ENCODE measurements at places on chromosomes 7 and 10.

GRCh38 chr10:33134011-33134751 is 176.2 kb upstream of the ITGB1 start:
- peak; percentile 70 for DNase-seq

DNA sequence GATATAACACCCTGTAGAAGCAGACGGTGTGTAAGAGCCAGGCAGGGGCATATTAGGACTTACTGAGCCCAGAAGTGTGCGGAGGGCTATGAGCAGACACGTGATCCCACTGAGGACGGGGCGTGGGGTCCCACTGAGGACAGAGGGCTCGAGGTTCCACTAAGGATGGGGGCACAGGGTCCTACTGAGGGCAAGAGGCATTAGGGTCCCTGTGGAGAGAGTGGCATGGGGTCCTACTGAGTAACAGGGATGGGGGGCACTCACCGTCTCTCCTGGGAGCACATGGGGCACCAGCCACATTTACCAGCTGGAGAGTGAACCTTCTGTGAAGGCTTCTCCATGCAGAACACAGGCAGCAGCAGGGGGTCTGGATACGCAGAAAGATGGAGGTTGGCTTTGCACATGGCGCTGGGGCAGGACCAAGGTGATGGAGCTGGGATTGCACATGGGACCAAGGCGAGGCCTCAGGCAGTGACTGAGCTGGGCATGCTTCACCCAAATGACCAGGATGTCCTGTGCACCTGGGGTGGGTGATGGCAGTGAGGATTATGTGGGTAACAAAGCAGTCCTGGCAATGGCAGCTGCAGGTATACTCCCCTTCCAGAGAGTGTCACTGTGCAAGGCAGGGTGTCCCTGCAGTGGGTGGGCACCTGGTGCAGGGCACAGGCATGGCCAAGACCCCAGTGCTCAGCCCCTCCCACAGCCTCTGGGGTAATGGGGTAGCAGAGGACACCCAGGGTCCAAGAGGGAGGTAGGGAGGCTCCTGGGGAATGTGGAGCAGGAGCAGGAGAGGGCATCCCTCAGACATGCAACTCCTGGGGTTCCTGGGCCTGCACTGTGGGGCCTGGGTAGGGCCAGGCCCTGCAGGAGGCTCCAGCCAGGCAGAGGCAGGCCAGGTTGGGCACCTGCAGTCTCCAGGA is 278.1 kb downstream of the TCERG1L start:
- no peak for DNase-seq

- DNase-seq, result no peak
Measured at GRCh38 chr7:17782216-17782549, 158.1 kb downstream of the SNX13 start.

DNA sequence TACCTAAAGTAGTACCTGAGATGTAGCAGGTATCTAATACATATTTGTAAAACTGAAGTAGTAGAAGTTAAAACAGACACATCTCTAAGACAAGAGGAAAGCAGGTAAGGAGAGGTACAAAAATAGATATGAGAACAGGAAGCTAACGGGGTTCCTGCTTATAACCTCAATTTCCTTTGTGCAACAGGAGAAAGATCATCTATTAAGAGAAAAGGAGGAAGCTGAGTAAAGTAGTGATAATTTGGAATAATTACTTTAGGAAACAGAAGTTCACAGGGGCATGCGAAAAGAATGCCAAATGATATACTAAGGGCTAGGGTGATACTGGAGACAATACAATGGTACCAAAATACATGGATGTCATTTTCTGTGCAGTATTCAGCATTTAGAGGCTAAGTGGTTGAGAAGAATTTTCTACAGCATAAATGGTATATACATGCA is 108.7 kb downstream of the NRBF2 start:
- DNase-seq, result no peak
